ENCODE measurements at places on chromosomes 2 and 18.

DNA sequence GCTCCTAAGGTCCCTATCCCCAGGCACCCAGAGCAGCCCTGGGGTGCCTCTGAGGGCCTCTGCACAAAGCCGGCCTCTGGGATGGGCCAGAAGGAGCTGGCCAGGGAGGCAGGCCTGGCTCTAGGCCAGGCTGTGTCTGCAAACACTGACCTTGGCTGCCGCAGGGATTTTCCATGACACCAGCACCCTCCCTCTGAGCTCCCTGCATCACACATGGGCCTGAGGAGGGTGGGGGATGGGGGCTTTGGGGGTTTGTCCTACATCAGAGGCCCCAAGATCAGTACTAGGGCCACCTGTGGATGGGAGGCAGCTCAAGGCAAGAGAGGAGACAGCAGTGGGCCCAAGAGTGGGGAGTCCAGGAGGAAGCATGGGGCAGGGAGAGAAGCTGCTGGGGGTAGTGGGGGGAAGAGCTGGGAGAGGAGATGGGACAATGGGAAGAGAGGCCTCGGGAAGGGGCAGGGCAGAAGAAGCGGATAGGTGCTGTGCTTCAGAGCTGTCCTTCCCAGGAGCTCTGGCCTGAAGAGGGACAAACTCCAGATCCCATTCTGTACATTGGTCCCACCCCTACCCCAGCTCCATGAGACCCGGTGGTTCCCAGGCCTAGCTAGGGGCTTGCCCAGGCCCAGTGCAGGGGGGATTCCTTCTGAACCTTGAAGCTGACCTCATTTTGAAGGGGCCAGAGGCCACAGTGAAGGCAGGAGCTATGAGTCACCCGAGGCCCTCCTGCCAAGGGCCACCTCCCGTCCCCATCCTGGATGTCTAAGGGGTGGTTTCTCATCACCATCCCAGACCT, 28.0 kb downstream of the KCNK3 start:
- peak; percentile 23 for DNase-seq

DNA sequence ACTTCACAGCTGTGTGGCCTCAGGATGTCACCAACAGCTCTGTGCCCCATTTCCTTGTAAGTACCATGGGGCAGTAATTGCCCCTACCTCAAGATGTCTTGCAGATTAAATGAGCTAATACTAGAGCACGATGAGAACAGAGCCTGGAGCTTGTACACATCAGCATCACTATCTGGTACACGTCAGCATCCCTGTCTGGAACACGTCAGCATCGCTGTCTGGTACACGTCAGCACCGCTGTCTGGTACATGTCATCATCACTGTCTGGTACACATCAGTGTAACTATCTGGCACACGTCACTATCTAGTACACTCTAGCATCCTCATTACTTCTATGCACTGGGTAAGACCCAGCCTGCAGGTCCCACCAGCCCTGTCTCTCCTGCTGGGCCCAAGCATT, 37.2 kb downstream of the AQP12A start:
- no peak for DNase-seq

DNA sequence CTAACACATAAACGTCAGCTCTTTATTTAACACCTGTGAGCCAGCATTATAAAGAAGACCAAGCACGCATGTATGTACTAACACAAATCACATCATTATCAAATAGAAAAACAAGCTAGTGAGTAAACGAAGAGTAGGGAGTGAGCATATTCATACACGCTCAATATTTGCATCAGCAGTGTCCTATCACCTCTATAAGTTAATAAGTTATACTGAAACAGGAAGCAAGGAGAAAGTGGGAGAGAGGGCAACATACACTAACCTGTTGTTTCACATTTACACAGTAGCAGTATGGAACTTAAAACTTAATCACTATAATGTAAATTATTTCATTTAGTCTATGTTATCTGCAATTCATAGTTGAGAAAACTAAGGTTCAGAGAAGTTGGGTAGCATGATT, 321.5 kb upstream of the TANK start:
- DNase-seq, result no peak

DNA sequence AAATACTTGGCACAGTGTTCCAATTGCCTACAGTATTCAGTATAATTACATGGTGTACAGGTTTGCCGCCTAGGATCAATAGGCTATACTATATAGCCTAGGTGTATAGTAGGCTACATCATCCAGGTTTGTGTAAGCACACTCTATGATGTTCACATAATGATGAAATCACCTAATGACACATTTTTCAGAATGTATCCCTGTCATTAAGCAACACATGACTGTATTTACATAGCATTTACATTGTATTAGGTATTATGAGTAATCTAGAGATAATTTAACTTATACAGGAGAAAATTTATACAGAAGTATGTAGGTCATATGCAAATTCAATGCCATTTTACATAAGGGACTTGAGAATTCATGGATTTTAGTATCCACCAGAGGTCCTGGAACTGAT, 35.4 kb downstream of the SCN7A start:
- DNase-seq, result no peak

- DNase-seq, result peak; percentile 53
Observed at GRCh38 chr18:54254265-54254758, 15.0 kb upstream of the POLI start.

DNA sequence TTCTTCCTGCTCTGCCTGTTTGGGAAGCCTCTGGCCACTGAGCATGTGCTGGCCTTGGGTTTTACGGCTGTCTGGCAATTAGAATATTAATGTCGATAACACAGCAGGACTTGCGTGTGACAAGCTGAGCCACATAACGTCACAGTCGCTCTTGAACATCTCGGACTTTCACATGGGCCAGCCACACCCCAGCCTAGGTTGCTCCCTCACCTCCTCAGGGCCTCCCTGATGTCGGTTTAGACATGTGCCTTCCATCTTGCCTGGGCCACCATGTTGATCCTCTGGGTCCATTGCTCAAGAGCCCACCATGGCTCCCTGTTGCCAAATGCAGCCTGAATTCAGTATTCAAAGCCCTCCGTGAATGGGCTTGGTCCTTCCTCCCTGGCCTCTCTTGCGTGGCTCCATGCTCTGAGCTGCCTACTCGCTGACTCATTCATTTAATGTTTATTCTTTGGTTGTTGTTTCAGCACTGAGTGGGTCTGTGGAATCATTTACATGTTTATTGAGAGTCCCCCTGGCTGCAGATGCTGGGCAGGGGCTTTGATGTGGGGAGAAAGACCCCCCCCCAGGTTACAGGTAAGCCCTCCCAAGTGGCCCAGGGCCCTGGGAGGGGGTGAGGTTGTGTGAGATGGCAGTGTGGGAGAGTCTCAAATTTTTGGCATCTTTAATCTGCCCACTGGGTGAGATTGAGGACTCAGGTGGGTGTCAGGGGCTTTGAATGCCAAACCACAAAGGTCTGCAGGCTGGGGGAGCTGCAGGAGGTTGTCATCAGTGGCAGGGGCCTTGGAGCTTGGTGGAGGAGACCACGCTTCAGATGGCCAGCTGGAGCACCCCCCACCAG, 62.0 kb downstream of the ODC1 start:
- no peak for DNase-seq

DNA sequence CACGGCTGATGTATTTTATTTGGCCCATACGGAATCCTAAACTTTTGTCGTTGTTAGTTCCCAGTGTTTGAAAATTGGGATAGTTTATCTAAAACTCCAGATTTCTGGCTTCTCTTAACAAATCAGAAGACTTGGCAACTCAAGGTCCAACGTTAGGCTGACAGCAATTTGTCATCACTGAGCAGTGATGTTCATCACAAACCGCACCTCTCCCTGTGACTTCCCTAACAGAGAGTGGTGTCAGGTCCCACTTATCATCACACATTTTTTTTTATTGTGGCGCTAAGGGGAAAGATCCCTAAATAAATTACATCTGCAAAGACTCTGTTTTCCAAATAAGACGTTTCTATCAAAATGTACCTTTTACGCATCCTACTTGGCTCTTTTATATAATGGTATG, 55.7 kb downstream of the RASGRP3 start:
- DNase-seq, result no peak

GRCh38 chr2:231373184-231373583, 22.3 kb upstream of the B3GNT7 start:
- no peak for DNase-seq

GRCh38 chr2:237980751-237981150, 13.9 kb downstream of the UBE2F start:
- DNase-seq, result no peak

DNA sequence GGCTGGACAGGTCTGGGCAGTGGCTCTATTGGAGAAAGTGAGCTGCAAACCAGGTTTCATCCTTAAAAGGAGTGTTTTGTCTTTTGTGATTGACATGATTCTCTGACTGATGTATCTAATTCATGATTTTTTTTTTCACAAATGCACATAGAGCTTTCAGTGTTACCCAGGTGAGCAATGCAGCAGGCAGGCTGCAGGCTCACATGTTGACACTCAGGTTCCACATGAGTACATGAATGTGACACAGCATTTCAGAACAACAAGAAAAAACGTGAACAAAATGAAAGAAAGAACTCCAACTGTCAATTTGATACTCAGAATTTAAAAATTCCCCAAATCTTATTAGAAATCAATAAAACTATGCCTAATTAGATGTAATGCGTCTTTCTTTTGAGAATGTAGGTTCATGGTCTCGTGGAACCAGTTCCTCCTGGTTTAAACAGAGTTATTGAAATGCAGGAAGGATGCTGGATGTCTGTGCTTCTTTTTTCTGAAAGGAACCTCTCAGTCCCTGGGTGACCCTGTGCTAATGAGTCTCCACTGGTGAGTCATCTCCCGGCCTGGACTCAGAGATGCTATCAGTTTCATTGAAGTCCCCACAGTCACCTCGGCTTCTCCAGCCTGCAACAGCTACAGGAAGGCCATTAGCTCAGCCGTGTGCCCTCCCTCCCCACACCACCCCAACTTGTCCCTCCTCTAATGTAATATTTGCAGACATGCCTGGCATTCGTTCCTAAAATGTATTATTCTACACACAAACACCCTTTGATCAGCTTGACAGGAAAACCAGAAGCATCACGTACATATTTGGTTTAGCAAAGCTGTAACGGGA, 430.4 kb downstream of the LPIN1 start:
- DNase-seq, result no peak

DNA sequence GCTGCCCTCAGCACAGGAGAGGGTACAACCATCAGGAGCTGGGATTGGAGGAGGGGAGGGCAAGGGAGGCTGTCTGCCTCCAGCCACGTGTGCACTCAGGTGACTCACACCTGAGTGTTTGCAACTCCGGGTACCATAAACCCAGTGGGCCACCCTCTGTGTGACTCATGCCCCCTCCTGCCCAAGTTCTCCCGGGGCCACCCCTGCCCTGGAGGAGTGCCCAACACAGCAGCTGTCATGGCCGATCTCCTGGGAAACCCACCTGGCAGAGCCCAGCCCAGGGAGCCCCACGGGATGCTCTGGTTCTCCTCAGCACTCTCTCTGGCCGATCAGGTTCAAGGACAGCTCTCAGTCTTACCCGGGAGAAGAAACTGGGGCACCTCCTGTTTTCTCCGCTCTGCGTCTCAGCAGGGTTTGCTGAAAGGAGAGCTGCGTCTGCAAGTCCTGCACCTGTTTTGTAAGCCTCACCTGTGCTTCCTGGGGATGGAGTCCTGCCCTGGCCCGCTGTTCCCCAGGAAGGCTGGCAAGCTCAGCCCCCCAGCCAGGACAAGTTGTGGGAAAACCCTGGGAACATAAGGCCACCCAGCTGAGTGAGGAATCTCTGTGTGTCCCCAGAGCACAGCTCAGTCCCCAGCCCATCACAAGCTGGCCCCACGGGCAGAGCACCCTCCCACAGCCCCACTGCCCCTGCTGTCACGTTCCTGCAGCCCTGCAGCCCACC, 44.0 kb upstream of the UBE2F start:
- DNase-seq, result peak; percentile 55

GRCh38 chr2:183255411-183255810, 131.2 kb downstream of the NUP35 start:
- no peak for DNase-seq

GRCh38 chr18:59704146-59704545, 6.9 kb upstream of the CCBE1 start:
- no peak for DNase-seq

- no peak for DNase-seq
Observed at GRCh38 chr2:9971105-9971818, 19.8 kb downstream of the GRHL1 start.

- DNase-seq, result no peak
Observed at GRCh38 chr2:162212366-162212765, 30.9 kb downstream of the FAP start.

Data from NCI-H146 (cell line).